ENCODE measurements at places on chromosomes 2 and 18.

DNA sequence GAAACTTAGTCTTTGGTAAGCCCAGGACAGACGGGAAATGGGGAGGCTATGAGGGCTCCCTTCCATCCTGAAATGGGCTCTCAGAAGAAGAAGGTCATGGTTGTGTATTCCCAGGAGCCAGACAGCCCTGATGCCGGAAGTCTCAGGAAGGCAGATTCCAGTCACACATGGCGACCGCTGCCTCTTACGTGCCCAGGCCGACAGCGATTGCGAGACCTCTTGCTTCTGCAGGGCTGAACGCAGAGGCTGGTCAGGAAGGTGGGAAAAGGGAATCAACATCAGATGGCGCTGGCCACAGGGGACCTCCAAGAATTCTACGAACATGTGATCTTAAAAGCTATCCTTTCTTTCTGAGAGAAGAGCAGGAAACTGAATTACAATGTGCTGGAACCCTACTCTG lies 22.8 kb upstream of the SH3BP4 start:
- no peak for DNase-seq

DNA sequence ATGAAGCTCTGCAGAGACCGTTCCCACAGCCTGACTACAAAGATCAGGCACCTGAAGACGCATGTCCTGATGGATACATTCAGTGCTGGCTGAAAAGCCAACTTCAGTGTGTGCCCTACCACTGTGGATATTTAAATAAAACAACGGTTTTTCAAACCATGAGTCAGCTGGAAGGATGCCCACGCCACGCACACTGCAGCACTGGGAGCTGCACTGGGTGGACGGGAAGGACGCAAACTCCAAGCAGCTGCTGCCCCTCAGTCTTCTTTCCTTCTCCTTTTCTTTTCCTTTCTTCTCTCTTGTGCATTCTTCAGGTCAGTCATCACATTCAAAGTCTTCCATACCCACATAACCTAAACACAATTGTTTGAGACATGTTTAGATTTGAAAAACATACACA lies 7.9 kb downstream of the TMEM18 start:
- no peak for DNase-seq

- no peak for DNase-seq
Observed at GRCh38 chr2:48174503-48174902, 268.2 kb upstream of the FBXO11 start.

- no peak for DNase-seq
Observed at GRCh38 chr2:45172142-45172541, 162.9 kb upstream of the SIX2 start.
